D721Med (cell line): ENCODE measurements at places on chromosomes 7 and 10.
A peak's percentile ranks its signal among the peaks of the same experiment; 100 is the strongest.

- no peak for DNase-seq
These were observed 173.6 kb downstream of the RPS24 start for GRCh38 chr10:78207216-78207615.

DNA sequence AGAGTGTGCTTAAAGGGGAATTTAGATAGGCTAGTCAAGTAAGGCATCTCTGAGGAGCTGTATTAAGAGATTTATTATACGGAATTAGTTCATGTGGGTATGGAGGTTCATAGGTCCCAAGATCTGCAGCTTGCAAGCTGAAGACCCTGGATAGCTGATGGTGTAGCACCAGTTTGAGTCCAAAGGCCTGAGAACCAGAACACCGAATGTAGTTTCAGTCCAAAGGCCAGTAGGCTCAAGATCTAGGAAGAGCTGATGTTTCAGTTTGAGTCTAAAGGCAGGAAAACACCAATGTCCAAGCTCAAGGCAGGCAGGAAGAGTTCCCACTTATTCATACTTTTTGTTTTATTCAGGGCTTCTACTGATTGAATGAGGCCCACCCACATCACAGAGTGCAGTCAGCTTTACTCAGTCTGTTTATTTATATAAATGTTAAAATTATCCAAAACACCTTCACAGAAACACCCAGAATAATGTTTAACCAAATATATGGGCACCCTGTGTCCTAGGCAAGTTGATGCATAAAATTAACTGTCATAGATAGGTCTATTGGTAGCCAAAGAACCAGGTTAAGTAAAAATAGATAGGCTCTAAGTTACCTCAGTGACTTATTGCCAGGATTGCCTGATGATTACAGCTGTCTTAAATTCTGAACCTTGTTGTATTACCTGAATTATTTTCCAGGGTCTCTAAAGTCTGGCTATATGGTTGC lies 83.5 kb downstream of the MAPK8 start:
- DNase-seq = no peak

GRCh38 chr7:122902751-122903495 lies 16.7 kb upstream of the CADPS2 start:
- no peak for DNase-seq

GRCh38 chr10:87578842-87579401 lies 74.2 kb downstream of the MINPP1 start:
- no peak for DNase-seq

DNA sequence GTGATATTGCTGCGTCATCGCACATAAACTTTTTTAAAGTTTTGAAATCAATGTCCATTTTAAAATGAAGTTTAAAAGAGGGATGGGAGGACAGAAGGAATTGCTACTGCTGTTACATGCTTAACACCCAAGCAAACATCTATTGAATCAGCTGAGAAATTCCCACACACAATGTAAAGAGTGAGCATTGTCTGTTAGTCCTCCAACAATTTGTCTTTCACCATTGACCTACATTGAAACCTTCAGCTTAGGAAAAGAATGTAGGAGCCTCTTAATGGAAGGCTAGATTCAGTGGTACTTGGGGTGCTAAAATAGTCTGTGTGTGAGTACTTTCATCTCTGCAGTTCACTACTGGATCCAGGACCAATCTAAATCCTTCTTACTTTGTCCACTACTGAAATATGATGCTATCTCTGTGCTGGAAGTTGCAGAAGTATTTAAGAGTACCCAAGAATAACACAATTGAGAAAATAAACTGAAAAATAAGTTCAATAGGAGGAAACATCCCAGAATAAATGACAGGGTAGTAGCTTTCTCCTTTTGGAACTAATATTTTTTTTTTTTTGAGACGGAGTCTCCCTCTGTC lies 23.8 kb upstream of the FBXW4 start:
- no peak for DNase-seq

GRCh38 chr10:128885573-128886555 lies 581.2 kb upstream of the MGMT start:
- no peak for DNase-seq

- DNase-seq = no peak
These were observed 10.4 kb upstream of the AOAH start for GRCh38 chr7:36734731-36735130.

GRCh38 chr7:4621396-4621795 lies 60.7 kb upstream of the FOXK1 start:
- DNase-seq = no peak

GRCh38 chr10:75550191-75550590 lies 118.8 kb downstream of the LRMDA start:
- DNase-seq = no peak

DNA sequence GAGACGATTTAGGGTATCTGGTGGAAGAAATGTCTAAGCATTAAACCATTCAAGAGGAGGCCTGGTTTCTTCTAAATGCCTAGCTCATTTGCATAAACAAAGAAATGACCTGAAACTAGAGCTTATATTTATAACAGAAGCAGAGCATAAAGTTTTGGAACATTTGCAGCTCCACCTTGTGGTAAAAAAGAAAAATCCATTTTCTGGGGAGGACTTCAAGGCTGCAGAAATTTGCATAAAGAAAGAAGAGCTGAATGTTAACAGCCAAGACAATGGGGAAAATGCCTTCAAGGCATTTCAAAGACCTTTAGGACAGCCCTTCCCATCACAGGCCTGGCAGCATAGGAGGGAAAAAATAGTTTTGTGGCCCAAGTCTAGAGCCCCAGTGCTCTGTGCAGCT lies 362.0 kb downstream of the ZNF248 start:
- DNase-seq = no peak

DNA sequence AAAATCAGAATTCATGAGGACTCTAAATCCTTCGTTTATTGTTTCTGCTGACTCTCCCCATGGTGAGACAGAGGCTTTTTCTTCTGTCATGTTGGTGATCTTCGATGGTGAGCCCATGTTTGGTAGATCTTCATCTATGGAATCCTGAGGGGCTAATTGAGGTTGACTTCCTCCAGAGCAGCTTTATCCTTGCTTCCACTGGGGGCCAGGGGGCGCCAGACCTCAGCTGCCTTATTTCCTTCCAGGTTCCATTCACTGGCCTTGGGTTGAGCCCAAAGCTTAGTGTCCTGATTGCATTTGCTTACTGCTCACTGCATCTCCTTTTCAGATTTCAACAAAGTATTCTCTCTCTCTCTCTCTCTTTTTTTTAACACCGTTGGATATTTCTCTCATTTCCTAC lies 80.7 kb downstream of the GCC1 start:
- DNase-seq = no peak

DNA sequence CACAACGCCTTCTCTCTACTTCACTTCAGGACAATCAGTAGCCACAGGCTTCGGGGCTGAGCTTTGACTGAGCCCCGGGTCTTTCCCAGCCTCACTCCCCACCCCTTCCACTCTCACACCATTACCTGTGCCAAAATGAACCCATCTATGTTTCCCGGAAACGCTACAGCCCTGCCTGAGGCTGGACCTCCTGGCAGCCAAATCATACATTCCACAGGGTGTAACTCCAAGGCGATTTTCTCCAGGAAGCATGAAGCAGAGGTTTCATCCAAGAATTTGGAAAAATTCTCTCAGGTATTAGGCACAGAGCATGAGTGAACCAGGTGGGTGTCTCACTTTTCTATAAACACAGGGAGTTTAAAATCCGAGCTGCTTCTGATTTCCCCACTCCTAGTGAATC lies 286.3 kb downstream of the TNS3 start:
- DNase-seq = no peak

GRCh38 chr7:96792115-96792514 lies 82.5 kb upstream of the SEM1 start:
- DNase-seq = no peak

GRCh38 chr7:145411066-145411465 lies 575.2 kb upstream of the TPK1 start:
- DNase-seq = no peak

DNA sequence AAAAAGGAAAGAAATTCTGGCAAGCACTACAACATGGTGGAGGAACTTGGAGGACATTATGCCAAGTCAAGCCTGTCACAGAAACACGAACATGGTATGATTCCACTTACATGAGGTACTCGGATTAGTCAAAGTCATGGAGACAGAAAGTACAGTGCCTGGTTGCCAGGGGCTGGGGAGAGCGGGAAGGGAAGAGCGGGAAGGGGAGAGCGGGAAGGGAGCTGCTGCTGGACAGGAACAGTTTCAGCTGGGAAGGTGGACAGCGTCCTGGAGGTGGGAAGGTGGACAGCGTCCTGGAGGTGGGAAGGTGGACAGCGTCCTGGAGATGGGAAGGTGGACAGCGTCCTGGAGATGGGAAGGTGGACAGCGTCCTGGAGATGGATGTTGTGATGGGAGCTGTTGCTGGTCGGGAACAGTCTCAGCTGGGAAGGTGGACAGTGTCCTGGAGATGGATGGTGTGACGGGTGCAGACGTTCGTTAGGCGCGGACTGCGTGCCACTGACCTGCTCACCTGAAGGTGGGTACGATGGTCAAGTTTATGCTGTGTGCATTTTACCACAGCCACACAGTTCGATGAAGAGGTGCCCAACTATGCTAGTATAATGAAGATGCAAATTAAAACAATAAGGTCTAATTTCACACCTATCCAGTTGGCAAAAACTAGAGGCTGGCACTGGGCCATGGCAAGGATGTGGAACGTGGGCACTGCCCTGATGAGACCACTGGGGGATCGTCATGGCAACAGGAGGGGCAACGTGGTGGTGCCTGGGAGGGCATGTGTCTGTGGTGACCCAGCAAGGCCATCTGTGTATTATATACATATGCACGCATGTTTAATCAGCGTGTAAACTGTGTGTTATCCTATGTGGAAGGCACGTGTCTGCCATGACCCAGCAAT lies 103.8 kb downstream of the NKX6-2 start:
- no peak for DNase-seq

- DNase-seq = no peak
These were observed 181.6 kb downstream of the EVX1 start for GRCh38 chr7:27424231-27424630.

- DNase-seq = no peak
These were observed 384.7 kb upstream of the NRP1 start for GRCh38 chr10:33719005-33719703.

- no peak for DNase-seq
These were observed 117.5 kb downstream of the OR13A1 start for GRCh38 chr10:45197816-45198485.

DNA sequence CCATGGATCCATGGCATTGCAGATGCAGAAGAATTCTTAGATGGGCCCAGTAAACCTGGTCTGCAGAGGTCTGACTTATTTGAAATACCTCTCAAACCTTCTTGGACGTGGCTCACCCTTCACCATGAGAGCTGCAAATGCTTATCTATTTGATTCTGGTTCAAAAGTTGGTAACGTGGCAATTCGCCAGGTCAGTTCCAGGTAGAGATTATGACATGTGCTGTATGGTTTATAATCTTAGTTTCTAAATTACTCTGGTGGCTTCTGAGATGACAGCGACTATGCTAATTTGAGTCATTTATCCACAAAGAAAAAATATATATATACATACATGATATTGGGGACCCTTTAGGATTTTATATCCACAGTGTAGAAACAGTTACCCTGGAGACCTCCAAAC lies 68.8 kb downstream of the NRP1 start:
- no peak for DNase-seq

- DNase-seq = no peak
These were observed 20.5 kb upstream of the CFAP46 start for GRCh38 chr10:132962623-132963429.

GRCh38 chr10:104321725-104322415 lies 16.4 kb downstream of the ITPRIP start:
- DNase-seq = no peak

- no peak for DNase-seq
These were observed 613.8 kb downstream of the PHTF2 start for GRCh38 chr7:78412216-78412858.

- DNase-seq = no peak
These were observed 30.8 kb downstream of the SCD start for GRCh38 chr10:100377830-100378229.

- DNase-seq = peak; percentile 30
These were observed 15.1 kb upstream of the ZNF273 start for GRCh38 chr7:64887756-64888508.

- no peak for DNase-seq
These were observed 35.1 kb upstream of the DNAH11 start for GRCh38 chr7:21507627-21508343.

DNA sequence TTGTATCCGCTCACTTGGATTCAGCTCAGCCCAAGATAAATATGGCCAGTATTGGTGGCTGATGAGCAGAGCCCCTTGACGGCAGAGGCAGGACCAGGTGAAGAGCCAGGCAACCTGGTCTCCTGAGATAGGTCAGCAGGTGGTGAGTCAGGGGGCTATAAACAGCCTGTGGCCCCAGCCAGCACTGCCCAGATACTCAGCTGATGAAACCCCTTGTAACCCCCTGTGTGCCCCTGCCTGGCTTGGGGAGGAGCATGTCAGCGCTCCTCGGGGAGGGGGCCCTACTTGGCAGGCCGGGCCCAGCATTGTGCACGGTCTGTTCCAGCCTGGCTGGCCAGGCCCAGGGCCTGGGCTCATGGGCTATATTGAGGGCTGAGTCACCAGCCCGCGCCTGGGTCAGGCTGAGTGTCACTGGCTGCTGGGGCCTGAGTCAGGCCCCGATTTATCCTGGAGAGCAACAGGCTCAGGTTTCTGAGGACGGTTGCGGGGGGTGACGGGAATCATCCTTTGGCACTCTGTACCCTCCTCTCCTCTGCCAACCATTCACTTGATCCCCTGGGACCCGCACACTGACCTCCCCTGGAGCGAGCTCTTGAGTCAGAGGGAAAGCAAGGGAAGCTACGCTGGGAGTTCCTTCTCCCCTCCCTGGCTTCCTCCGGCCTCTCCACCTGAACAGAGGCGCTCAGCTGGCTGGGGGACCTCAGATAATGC lies 2.8 kb upstream of the FLNC start:
- DNase-seq = no peak

GRCh38 chr10:10209167-10209566 lies 808.5 kb upstream of the CELF2 start:
- DNase-seq = no peak

GRCh38 chr7:128809363-128809762 lies 17.6 kb downstream of the CCDC136 start:
- DNase-seq = no peak

DNA sequence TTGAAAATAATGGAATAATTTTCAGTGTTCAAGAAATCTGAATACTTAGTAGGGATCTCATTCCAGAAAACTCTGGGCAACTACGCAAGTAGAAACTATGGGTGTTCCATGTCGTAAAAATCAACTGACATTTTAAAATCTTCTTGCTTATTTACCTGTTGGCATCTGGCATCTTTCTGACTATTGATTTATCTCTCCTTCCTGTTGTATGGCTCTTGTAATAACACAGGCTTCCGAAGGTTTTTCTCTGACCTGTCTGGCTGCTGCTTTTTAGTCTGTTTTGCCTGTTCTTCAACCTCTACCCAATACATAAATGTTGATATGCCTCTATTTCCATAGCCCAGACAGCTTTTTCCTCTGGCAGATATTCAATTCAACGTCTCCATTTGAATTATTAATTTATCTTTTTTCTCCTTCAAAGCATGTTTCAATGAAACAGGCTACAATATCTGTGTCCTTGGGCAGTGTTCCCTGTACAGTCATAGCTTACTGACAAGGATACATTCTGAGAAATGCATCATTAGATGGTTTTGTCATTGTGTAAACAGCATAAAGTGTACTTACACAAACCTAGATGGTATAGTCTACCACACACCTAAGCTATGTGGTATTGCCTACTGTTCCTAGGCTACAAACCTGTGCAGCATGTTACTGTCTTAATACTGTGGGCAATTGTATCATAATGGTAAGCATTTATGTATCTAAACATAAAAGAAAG lies 105.9 kb upstream of the ETV1 start:
- no peak for DNase-seq
